ENCODE measurements at places on chromosomes 3 and 15. TPM values are rescaled to one million over a fixed set of nuclear protein-coding genes. Genes with fewer than 3 reads are reported as not detected.

Gene PDCD7
- total RNA-seq: 19.7 TPM

Gene INSYN1
- total RNA-seq: 2.6 TPM

Gene TUSC7
- total RNA-seq: not detected

Gene CPN2
- total RNA-seq: 0.08 TPM

Gene CSPG4
- total RNA-seq: 17.5 TPM

Gene COLQ
- total RNA-seq: 0.64 TPM

Gene ITIH4
- total RNA-seq: 1.5 TPM

Gene RGMA
- 0.62 TPM for total RNA-seq

Gene DLG1
- 90.2 TPM for total RNA-seq

Gene CNTN4
- total RNA-seq: not detected
